ENCODE measurements at places on chromosomes 6 and 20. TPM values are rescaled to one million over a fixed set of nuclear protein-coding genes. Genes with fewer than 3 reads are reported as not detected.

Gene LTA
- total RNA-seq, result not detected

Gene HLA-DRB5
- total RNA-seq, result 27.1 TPM

Gene EPHA7
- 9.8 TPM for total RNA-seq

Gene OPRL1
- total RNA-seq, result 0.97 TPM

Gene LAMA4
- total RNA-seq, result 63.7 TPM

Gene VPS16
- 24.4 TPM for total RNA-seq

Gene SLC22A7
- not detected for total RNA-seq

Gene EYS
- 0.44 TPM for total RNA-seq

Gene MRAP2
- 1.2 TPM for total RNA-seq

GRCh38 chr20:20198011-20198410, 145.7 kb downstream of the CFAP61 start:
- no peak for DNase-seq

DNA sequence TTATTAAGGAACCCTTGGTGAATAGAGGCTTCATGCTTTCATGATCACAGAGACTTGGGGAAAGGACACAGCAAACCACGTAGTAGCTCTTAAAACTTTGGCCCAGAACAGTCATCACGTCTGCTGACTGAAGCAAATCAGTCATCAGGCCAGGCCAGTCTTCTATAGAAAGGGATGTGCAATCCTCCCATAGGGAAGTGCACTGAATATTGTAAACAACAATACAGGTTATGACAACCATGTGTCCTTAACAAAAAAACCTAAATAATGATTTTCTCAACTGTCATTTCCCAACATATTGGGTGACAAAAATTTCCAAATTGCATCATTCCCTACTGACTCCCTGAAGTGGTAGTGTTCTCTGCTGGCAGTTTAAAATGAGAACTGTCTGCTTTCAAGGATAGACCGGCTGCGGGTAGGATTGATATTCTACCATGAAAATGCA, 388.2 kb upstream of the CITED2 start:
- no peak for DNase-seq

GRCh38 chr6:7108196-7108963, 619 bp downstream of the RREB1 start:
- DNase-seq, result peak; percentile 76

GRCh38 chr6:167831281-167831828, 4.6 kb downstream of the AFDN start:
- no peak for DNase-seq

- no peak for DNase-seq
These were observed 60.1 kb downstream of the FAM217A start for GRCh38 chr6:4018924-4019236.

DNA sequence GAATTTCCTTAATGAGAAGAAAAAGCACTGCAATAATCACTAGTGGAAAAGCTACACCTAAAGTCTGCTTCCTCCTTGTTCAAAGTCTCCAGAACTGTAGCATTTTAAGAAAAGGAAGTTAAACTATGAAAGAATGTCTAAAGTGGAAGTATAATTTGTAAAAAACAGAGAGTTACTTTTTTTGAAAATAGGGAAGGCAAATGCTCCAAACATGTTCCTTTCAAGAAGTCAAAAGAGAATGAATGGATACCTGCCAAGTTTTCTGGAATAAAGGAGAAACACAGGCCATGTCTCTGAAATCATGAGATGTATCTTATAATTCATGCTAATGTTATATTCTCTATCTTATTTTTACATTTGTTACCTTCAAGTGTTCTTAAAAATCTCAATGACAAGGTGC, 60.7 kb upstream of the ADGRG6 start:
- no peak for DNase-seq

DNA sequence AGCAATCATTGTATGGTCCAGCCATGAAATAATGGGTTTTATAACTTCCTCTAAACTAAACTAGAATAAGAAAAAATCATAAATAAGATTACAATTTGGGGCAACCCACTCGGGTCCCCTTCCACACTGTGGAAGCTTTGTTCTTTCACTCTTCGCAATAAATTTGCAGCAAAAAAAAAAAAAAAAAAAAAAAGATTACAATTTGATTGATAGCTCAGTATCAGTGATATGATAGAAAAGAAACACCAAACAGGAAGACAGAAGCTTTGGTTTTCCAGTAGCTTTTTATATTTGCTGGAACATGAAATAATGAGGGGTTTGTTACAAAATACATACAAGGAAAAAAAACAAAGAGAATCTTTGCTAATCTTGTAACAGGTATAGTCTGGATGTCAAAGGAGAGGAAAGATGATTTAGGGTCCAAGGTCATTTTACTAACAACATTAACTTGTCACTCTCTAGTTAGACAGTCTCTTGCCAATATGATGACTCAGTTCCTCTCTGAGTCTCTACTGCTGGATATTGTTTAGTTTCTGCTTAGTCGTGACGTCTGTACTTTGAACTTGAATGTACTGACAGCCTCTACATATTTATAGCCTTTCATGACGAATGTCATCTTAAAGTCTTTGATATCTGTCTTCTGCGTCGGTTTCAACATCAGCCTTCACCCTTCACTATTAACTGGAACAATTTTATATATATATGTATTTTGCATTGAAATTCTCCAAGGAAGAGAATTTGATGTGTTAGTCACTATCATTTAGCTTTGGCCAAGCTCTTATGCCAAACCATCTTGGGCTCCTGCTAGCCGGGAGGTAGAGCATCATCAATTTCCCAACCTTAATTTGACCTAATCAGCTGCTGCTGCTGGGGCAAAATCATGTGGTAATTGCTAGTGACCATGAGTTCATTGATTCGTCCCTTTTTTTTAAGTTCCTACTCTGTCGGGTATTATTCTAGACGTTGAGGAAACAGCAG, 213.1 kb upstream of the STXBP5 start:
- no peak for DNase-seq

DNA sequence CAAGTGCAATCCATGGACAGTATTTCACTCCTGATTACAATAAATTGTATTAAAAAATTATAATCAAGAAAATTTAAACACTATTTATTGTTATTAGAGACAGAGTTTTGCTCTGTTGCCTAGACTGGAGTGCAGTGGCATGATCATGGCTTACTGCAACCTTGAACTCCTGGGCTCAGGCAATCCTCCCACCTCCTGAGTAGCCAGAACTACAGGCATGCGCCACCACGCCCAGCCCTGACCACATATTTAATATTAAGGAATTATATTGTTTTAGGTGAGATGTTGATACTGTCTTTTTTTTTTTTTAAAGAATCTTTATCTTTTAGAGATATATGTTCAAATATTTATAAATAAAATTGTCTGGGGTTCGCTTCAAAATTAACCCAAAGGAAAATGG, 14.6 kb downstream of the LCA5 start:
- no peak for DNase-seq

- DNase-seq, result no peak
These were observed 257.6 kb downstream of the LAMA2 start for GRCh38 chr6:129140526-129140925.

- DNase-seq, result no peak
These were observed 14.2 kb upstream of the RNF217 start for GRCh38 chr6:124947971-124948451.

- DNase-seq, result no peak
These were observed 301.2 kb downstream of the CDKAL1 start for GRCh38 chr6:20835315-20836010.

GRCh38 chr6:19754686-19755085, 82.5 kb upstream of the ID4 start:
- no peak for DNase-seq

GRCh38 chr6:133300896-133301295, 59.7 kb downstream of the EYA4 start:
- no peak for DNase-seq

DNA sequence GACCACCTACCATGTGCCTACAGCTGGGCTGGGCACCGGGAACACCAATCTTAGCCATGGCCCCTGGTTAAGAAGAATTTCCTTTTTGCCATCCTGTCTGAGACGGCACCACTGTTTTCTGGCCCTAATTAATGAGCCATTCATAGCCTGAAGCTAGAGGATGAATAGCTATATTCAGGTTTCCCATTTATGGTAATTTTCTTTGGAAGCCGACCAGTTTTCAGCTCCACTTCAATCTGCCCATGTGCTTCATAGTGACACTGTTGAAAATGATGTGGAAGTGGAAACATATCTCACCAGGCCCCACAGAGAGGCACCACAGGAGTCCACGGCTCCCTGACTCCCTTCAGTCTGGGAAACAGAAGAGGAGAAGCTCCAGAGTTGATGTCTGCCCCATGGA, 22.6 kb upstream of the ULBP3 start:
- no peak for DNase-seq

DNA sequence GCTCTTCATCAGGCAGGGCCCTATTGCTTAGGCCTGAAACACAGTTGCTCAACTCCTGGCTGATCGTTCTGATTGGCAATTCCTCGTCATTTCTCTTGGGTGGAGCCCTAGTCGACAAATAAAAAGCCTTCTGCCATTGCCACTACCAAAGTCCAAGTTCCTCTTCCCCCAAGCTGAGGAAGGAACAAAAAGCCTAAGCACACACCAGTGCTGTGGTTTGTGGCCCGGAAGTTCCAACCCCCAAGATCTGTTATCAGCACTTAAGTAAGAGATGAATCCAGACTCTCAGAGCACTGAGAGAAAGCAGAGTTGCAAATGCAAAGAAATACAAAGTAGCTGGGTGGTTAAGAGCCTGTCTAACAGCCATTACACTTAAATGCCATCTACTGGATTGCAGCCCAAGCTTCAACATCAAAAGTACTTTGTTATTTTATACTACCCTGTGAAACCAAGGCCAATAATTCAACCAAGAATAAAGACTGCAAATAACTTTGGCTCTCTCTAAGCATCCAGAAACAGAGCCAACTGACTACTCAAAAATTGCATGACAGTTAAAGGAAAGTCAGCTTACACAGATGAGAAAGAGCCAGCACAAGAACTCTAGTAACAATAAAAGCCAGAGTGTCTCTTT, 1024.0 kb downstream of the GRIK2 start:
- no peak for DNase-seq

DNA sequence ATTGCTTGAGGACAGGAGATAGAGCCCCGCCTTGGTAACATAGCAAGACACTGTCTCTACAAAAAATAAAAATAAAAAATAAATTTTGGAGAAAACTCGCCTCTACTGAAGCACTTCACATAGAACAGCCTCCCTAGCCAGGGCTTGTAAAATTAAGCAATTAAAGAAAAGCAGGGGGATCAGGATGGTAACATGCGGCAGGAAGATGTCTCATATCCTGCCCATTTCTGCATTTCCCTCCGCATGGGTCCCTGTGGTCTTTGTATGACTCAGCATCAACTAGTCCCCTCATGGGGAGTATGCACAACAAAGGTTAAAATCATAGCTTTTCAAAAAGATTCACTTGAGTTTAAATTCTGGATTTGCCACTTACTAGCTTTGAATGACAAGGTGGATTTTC, 379.0 kb downstream of the EPHA7 start:
- no peak for DNase-seq

DNA sequence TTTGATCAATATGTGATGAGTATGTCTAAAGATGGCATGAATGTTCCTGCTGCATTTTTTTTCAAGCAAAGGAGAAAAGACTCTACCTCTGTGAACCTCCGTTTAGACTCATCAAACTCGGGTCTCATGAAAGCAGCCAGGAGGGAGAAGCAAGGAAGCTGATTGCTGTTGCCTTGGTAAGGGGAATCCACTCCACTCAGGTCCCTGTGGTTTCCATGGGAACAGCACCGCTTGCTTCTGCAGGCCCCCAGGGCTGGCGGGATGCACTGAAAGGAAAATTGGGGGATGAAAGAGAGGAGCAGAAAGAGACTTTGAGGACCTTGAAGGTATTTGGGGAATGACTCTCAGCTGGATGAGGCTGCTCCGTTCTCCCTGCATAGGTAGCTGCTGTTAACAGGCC, 249.6 kb upstream of the RIN2 start:
- DNase-seq, result no peak

GRCh38 chr6:6696867-6697531, 108.5 kb downstream of the LY86 start:
- DNase-seq, result peak; percentile 74

- no peak for DNase-seq
These were observed 10.1 kb upstream of the TCF15 start for GRCh38 chr20:620246-620645.

- peak; percentile 45 for DNase-seq
These were observed 36.5 kb downstream of the CDH26 start for GRCh38 chr20:59994697-59995122.

GRCh38 chr20:39877788-39878187, 811.2 kb downstream of the MAFB start:
- DNase-seq, result no peak

- no peak for DNase-seq
These were observed 13.0 kb downstream of the GMDS start for GRCh38 chr6:2232445-2232844.

- no peak for DNase-seq
These were observed 4.5 kb upstream of the LAMA5 start for GRCh38 chr20:62371588-62372041.

GRCh38 chr20:50149481-50150254, 3.9 kb downstream of the PEDS1 start:
- no peak for DNase-seq

DNA sequence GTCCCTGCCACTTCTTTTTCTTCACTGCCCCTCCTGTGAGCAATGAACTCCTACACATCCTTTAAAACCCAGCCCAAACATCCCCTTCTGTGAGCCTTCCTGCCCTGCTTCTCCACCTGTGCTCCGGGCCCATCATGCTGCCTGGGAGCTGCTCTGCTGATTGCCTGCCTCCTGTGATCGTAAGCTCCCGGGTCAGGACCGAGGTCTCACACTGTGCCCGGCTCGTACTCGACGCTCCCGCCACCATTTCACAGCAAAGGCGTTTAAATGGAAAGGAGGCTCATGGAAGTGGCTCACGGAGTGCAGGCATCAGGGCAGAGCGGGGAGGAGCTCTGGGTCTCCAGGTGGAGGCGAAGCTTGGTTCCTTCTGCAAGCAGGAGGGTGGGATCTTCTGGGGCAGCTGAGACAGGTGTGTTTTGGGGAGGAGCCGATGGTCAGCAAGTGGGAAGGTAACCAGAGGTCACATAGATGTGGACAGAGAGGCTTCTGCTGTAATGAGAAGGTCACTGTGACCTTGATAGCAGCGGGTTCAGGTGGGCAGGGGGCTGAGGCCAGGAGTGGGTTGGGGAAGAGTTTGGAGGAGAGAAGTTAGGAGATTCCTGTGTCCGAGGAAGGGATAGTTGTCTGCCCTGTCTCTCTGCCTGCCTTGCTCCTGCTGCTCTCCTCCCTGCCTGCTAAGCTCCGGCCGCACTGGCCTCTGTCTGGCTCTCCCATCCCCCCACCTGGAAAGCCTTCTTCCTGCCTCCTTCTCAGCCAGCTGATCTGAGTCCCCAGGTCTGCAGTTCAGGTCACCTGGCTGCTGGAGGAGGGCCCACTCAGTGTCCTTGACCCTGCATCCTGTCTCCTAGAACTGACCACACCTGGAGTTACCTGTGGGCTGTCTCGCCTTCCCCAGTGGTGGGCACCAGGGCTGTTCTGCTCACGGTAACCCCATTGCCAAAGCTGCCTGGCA, 52.7 kb upstream of the FRMD1 start:
- DNase-seq, result no peak

DNA sequence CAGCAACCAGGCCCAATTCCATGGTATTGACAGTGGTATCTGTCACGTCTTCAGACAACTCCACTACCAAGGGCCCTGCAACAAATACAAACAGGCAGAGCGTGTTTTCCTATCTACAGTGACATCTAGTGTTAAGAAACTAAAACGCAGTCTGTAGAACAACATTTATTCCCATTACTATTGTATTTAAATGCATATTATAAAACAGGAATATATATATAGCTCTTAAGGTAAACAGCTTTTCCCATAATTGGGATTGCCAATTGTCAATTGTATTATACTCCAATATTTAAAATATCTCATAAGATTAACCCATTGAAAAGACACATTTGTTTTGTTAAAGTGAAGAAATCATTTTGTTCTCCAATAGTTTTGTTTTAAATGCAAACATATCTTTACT, 97.2 kb downstream of the KIF16B start:
- no peak for DNase-seq
